Stimulated activated CD4-positive, alpha-beta T cell treated with anti-CD3 and anti-CD28 coated beads, Interleukin-1b, Interleukin-23, amount 100 ng/mL, for 24 hours (primary cell): ENCODE measurements at places on chromosomes 7 and 10.
A peak's percentile ranks its signal among the peaks of the same experiment; 100 is the strongest.

DNA sequence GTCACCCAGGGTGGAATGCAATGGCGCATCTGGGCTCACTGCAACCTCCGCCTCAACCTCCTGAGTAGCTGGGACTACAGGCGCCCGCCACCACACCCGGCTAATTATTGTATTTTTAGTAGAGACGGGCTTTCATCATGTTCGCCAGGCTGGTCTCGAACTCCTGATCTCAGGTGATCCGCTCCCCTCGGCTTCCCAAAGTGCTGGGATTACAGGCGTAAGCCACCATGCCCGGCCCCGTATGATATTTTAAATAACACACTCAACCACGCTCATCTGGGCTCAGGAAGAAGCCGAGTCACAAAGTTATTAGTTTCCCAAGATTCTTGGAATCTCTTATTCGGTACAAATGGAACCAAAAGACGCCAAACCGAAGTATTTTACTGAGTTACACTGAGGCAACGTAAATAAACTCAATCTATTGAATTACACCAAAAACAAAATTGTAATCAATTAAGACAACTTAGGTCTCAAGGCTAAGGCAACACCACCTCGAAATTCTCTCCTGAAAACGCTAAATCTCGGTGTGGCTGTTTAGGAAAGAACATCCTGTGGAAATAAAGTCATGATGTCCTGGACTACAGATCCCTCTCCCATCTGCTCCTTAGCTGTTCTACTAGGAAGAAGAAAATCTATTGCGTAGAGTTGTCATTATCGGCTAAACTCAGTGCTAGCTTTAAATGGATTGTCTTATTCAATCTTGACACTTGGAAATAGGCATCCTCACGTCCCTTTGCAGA lies 910 bp downstream of the ARHGAP19 start:
- no peak for DNase-seq

DNA sequence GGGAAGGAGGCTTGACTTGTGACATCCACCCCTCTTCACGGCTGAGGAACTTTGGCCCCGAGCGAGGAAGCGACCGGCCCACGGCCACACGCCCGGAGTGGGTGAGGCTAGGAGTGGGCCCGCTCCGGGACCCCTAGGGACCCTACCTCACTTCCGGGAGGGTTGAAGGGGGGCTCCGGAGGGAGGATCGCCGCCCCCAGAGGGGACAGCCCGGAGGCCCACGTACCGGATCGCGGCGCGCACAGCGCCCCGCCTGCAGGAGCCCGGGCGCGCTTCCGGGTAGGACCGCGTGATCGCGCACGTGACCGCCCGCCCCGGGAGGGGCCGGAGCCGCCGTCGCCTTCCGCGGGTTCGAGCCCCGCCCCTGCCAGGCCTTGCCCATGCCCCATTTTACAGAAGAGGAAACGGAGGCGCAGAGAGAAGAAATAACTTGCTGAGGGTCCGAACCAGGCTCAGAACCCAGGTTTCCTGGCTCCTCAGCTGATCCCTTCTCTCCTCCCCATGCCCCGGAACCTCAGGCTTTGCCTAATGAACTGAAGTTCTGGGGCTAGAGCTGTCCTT lies at the start of gene HPS1:
TSS of gene HPS1 (minus strand) at position 275 of the 561 bp plus-strand sequence. CDS start 3,695 bp downstream, outside the sequence.
- DNase-seq, result peak; percentile 71

- DNase-seq, result no peak
These were observed 40.3 kb downstream of the PPIF start for GRCh38 chr10:79387466-79387973.

DNA sequence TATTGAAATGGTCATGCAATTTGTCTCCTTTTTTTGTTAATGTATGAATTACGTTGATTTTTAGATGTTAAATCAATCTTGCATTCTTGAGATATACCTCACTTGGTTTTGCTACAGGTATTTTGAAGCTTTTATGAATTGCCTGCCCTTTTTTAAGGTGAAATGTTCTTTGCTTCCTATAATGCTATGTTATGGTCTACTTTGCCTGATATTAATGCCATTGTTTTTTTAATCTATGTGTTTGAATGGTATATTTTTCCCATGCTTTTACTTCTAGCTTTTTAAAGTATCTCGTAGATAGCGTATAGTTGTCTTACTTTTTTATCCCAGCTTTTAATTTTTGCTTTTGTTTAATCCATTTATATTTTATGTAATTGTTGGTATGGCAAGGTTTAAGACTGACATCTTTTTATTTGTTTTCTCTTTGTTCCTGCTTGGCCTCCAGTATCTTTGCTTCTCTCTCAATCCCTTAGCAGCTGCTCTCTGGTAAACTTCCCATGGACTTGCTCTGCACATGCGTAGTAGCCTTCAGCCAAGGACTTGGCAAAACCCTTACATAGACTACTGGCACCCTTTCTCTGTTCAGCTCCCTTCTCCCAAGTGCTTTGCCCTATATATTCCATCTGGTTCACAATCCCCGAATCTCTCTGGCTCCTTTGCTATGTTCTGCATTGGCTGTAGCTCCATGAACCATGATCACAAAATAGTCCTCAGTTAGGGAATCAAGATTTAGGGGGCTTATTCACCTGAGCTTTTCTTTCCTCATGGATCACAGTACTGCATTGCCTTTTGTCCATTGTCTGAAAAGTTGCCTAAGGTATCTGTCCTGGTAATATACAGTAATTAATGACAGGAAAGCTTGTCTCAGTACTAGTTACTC lies 8.4 kb downstream of the TRIM24 start:
- no peak for DNase-seq

DNA sequence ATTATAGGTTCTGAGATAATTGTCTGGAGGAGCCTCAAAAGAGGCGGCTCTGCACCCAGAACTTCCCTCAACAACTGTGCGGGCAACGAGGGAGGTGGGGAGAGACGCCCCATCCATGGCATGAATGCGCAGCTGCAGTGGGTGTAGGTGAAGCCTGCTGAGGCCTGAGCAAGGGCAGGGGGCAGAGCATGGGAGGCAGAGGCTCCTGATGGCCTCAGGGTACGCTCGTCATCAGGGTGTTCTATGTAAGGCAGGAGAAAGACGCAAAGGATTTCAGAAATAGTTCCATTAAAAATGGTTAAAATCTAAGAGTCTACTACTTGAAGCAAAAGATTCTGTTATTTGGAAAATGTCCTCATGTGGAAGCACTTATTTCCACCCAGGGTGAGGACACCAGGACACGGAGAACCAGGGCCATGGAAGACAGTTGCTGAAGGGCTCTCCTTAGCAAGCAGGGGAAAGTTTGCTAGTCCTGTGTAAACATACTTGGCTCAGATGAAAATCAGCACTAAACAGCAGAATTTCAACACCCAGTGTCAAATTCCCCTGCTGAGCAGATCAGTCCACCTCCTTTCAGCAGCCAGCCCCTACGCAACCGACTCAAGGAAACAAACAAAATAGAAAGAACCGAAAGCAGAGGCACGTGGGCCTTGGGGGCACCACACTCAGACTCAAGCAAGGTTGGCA lies 18.9 kb downstream of the INSIG1 start:
- DNase-seq, result no peak

GRCh38 chr10:986881-987619 lies 1.2 kb upstream of the GTPBP4 start:
- no peak for DNase-seq

DNA sequence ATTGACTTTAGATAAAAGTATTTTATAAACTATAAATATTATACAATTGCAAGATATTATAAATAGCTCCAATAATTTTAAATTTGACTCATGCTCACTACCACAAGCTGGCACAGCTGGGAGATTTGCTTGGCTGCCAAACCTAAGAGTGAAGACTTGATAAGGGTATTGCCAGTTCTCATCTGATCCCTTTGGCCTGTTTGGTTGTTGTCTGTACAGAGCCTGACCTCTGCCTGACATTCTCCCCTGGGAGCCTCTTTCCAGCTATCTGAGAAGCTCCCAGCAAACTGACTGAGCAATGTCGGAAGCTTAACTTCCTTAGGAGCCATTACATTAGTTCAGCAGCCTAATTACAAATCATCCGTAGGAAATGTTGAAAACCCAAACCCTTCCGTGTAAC lies 10.2 kb upstream of the LMOD2 start:
- no peak for DNase-seq

DNA sequence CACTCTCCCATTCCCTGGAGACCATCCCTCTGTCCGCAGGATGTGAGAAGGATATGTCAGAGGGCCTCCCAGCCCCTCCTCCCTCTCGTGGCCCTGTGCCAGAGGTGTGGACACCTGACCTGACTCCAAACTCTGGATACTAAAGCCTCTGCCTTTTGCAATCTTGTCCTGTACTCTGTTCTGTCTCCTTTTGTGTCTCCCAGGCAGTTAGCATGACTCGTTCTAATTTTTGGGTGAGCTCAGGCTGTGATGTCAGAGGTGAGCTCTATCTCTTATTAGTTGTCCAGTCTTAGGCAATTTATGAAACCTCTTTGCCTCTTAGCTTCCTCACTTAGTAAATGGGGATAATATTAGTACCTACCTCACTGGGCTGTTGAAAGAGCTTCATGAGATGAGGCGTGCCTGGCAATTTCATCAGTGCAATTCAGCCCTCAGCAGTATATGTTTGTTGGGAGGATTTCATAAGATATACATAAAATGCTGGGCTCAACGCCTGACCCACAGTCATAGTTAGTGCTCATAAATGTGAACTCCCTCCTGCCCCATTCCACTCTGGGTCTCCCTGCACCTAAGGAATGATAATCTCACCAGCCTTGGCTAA lies 10.9 kb downstream of the MARVELD1 start:
- DNase-seq, result no peak

DNA sequence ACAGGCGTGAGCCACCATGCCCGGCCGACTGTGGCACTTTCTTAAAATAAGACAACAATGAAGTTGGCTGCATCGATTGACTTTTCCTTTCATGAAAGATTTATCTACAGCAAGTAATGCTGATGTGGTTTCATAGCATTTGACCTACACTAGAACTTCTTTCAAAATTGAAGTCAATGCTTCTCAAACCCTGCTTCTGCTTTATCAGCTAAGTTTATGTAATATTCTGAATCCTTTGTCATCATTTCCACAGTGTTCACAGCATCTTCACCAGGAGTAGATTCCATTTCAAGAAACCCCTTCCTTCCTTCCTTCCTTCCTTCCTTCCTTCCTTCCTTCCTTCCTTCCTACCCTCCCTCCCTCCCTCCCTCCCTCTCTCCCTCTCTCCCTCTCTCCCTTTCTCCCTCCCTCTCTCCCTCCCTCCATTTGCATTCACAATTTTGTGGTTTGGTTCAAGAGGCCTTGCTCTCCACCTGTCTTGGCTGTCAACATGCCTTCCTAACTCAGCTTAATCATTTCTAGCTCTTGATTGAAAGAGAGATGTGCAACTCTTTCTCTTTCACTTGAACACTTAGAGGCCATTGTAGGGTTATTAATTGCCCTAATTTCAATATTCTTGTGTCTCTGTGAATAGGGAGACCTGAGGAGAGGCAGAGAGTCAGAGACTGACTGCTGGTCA lies 52.1 kb downstream of the HDAC9 start:
- DNase-seq, result no peak

DNA sequence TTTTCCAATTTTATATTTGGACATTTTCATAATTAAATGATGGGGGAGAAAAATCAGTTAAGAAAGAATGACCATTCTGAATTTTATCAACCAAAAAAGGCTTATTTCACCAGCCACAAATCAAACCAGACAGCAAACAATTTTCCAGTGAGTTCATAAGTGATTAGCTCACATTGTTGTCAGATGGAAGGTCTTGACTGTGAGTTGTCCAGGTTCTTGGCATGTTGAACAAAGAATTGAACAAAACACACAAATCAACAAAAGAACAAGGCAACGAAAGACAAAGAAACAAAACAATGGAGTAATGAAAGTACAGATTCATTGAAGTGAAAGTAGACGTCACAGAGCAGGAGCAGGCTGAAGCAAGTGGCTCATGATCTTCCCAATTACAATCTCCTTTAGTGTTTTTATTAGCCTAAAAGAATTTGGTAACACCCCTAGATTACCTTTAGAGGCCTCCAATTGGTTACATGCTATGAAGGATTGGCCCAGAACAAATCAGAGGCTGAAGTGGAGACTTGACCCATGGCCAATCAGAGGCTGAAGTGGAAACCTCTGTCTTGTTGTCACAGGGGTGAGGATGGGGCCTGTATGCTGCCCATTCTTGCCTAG lies 248.7 kb downstream of the NEBL start:
- DNase-seq, result no peak

DNA sequence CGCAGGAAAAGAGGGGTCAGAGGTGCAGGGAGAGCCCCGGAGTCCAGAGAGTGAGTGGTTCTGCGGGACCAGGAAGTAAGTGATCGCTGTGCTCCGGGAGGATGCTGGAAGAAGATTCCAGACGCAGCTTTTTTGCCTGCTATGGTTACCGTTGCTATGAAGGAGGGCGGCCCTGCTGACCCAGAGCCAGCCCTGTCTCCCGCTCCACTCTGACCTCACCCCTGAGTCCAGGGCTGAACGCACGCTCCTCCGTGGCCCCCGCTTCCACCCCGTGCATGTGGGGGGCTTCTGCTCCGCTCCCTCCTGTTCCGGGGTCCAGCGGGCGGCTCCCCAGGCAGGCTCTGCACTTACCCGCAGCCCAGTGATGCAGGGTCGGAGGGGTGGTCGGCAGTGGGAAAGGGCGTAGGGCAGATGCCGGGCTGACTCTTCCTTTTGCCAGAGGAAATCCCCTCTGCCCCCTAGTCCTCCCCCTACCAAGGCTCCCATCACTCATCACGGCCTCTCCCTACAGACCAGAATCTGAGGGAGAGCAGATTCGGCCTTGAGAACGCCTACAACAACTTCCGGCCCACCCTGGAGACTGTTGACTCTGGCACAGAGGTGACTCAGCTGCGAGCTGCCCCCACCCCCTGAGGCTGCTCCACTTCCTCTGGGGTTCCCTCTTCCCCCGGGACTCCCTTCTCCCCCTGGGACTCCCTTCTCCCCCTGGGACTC lies 2.7 kb upstream of the MUC17 start:
- peak; percentile 12 for DNase-seq

GRCh38 chr7:11533229-11533820 lies 298.7 kb downstream of the THSD7A start:
- no peak for DNase-seq

DNA sequence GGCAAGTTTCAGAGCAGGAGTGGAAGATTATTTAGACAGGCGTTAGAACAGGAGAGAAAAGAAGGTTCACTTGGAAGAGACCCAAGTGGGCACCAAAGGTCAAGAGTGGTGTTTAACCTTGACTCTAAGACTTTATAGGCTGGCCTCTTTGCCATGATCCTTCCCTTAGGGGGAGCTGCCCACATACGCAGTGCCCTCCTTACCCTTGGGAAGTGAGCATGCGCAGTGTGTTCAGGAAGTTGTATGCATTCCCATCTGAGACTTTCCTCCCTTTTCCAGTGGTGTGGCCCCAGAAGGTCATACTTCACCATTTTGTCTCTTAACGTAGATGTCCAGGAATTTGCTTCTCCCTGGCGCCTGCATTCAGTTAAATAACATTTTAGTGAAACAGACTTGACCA lies 95.8 kb downstream of the CXCL12 start:
- DNase-seq, result no peak

DNA sequence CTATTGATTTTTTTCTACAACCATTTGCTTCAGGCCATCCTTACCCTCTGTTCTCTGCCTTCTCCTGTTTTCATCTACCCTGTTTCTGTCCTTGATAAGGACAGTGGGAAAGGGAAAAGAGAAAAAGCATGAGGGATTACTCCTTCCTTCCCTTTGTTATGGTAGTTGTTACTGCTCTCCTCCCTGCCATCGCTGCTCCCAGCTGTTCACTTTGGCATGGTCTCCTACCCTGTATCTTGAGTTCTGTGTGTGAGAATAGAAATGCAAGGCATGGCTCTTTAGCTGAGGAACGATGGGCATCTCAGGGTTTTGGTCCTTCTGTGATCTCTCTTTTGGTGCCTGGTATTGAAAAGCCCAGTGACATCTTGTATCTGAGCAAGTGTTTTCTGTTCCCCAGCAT lies 6.4 kb downstream of the CCSER2 start:
- no peak for DNase-seq

GRCh38 chr7:98985406-98985805 lies 107.1 kb downstream of the TRRAP start:
- DNase-seq, result no peak

GRCh38 chr7:46759711-46760480 lies 822.0 kb downstream of the TNS3 start:
- DNase-seq, result no peak
